ENCODE measurements at places on chromosomes 13 and 19. TPM values are rescaled to one million over a fixed set of nuclear protein-coding genes. Genes with fewer than 3 reads are reported as not detected.

GRCh38 chr13:95246292-95247082, 54.8 kb downstream of the ABCC4 start:
- peak; percentile 9 for DNase-seq

DNA sequence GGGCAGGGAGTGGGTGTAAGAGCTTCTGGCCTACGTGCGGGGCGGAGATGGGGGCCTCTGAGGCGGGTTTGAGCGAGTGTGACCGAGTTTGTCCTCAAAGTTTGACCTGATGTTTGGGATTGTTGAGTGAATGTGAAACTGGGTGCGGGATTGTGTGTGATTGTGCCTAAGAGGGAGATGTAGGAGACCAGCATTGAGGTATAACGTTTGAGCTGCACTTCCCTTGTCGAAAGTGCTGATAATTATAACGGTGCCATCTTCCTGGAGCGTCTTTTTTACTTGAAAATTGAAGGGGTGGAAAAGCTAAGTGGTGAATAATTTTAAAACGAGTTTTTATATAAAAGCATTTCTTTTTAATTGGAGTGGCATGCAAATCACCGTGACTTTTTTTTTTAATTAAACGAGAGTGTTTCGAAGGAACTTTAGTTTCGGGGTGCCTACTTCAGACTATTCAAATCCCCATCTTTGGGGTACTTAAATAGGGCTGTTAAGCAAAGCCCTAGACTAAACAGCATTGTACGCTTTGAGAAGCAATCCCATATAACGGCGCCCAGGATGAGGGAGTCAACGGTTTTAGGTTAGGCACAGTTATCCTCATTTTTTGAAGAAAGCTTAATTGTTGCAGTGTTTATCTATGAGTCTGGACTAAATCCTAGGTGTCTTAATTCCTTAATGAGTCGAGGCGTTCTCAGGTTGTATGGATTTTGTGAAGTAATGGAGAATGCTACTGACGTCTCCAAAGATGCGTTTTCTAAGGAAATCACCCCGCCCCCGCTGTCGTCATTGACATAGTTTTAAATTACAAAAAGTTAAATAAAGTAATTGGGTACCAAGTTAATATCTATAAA, 594 bp downstream of the ZNF146 start:
- DNase-seq, result no peak

DNA sequence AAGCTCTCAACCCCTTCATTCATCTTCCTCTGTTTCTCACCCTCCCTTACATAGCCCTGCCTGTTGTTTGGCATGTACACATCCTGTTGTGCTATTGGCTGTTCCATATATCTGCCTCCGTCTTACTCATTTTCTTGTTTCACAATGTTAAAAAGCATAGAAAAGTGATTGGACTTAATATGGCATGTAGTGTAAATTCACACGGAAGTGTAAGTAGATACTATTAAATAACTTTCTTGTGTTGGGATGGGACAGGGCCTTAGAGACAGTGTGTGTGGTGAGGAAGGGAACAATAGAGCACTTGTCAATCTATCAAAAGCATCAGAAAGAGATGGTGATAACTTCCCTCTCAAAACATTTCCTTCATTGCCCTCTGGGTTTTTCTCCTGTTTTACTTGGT, 12.3 kb downstream of the LMO7 start:
- no peak for DNase-seq

DNA sequence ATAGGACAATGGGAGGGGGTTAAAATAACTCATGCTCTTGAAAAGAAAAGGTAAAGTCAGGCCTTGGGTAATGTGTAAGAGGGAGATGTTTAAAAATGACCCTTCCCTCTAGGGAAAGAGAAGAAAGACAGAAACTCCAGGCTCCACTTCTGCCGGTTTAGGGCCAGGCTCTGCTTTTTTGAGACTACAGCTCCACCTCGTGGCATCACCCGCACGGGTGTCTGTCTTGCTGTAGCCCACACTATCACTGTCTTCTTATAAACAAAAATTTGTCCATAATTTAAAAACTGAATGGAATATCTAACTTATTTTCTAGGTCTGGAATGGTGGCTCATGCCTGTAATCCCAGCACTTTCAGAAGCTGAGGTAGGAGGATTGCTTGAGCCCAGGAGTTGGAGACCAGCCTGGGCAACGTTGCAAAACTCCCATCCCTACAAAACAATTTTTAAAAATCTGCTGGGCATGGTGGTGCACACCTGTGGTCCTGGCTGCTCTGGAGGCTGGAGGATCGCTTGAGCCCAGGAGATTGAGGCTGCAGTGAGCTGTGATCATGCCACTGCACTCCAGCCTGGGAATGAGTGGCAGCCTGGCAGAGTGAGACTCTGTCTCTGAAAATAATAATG, 65.1 kb upstream of the GTF3A start:
- no peak for DNase-seq

GRCh38 chr19:56670961-56671612, 470 bp downstream of the ZNF835 start:
- DNase-seq, result no peak

HSPB6 gene
- 0.10 TPM for total RNA-seq

GPALPP1 gene
- total RNA-seq, result 20.9 TPM
